ENCODE measurements at places on chromosomes 7 and 10.

GRCh38 chr10:77179015-77179695 is 458.5 kb downstream of the KCNMA1 start:
- peak; percentile 96 for DNase-seq

- peak; percentile 80 for DNase-seq
These were observed 9.2 kb downstream of the AQP1 start for GRCh38 chr7:30920584-30921539.

DNA sequence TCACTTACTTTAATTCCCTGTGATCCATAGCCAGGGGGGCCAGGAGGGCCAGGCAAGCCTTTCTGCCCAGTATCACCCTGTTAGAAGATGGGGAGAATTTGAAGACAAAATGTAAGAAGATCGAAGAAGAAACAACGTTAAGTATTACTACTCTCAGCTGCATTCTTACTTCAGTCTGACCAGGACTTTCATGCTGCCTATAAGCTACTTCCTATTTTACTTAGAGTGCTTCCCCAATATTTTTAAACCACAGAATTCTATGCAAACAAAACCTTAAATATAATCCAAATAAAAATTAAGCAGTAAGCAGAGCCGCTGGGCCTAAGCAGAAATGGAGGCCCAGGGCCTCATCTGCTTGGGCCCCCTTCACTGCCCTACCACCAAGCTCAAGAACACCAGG is 117.8 kb downstream of the COL28A1 start:
- no peak for DNase-seq

GRCh38 chr7:16982640-16983350 is 101.0 kb upstream of the AGR3 start:
- DNase-seq = peak; percentile 59

DNA sequence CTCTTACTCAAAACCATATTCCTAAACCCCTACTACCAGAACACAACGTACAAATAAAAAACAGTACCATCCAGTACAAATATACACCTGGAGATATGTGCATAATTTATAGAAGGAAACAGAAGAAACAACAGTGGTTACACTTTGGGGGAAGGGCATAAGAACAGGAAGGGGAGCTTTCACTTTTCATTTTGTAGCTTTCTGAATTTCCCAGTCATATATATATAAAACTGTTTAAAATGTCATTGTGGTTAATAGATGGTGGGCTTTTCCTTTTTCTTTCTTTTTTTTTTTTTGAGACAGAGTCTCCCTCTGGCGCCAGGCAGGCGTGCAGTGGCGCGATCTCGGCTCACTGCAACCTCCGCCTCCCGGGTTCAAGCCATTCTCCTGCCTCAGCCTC is 47.2 kb downstream of the MALSU1 start:
- DNase-seq = no peak

GRCh38 chr10:33041783-33042437 is 83.9 kb upstream of the ITGB1 start:
- DNase-seq = no peak

DNA sequence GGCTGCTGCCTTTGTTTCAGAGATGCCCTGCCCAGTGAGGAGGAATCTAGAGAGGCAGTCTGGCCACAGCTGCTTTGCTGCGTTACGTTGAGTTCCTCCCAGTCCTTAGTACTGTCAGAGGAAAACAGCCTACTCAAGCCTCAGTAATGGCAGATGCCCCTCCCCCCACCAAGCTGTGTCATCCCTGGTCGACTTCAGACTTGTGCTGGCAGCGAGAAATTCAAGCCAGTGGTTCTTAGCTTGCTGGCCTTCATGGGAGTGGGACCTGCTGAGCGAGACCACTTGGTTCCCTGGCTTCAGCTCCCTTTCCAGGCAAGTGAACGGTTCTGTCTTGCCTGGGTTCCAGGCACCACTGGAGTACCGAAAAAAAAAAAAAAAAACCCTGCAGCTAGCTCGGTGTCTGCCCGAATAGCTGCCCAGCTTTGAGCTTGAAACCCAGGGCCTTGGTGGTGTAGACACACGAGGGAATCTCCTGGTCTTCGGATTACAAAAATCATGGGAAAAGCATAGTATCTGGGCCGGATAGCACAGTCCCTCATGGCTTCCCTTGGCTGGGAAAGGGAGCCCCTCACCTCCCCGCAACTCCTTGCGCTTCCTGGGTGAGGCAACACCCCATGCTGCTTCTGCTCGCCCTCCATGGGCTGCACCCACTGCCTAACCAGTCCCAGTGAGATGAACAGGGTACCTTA is 9.1 kb downstream of the SDHAF3 start:
- DNase-seq = no peak
